ENCODE measurements at places on chromosomes 13 and 19.

- peak; percentile 74 for DNase-seq
Observed at GRCh38 chr19:8366961-8367326, 3.0 kb downstream of the ANGPTL4 start.

DNA sequence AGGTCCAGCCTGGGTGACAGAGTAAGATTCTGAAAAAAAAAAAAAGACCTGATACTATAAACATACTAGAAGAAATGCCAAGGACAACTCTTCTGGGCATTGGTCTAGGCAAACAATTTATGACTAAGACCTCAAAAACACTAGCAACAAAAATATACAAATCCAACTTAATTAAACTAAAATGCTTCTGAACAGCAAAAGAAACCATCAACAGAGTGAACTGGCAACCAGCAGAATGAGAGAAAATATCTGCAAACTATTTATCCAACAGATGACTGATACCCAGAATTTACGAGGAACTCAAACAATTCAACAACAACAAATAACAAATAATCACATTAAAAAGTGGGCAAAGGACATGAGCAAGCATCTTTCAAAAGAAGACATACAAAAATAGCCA lies 26.8 kb upstream of the GPC6 start:
- no peak for DNase-seq

DNA sequence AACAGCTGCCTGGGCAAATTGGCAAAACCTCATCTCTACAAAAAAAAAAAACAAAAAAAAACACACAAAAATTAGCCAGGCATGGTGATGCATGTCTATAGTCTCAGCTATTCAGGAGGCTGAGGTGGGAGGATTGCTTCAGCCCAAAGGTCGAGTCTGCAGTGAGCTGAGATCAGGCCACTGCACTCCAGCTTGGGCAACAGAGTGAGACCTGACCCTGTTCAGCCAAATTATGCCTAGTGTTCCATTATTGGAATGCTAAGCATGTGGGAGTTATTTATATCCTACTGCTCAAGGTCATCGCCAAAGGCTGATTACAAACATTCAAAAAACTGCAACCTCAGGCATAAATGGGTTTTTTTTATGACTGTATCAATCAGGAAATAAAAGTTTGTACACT lies 1251.0 kb upstream of the PCDH9 start:
- DNase-seq = no peak

- no peak for DNase-seq
Observed at GRCh38 chr13:23776698-23777574, 112.3 kb downstream of the MIPEP start.

DNA sequence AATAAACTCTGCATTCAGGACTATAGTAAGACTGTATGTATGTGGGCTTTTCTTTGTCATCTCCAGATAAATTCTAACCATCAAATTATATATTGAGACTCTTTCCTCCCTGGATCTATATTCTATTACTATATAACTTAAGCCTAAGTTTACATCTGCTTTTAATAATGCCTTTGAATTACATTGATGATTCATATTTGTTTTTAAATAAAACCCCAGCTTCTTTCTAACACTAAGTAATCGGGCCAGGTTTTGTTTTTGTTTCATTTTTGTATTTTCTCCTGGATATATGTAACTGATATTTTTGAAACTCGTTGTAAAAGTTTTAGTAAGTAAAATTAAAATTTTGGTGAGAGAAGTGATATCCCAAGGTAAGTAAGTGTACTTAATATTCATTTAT lies 1599.1 kb downstream of the PCDH9 start:
- DNase-seq = no peak

DNA sequence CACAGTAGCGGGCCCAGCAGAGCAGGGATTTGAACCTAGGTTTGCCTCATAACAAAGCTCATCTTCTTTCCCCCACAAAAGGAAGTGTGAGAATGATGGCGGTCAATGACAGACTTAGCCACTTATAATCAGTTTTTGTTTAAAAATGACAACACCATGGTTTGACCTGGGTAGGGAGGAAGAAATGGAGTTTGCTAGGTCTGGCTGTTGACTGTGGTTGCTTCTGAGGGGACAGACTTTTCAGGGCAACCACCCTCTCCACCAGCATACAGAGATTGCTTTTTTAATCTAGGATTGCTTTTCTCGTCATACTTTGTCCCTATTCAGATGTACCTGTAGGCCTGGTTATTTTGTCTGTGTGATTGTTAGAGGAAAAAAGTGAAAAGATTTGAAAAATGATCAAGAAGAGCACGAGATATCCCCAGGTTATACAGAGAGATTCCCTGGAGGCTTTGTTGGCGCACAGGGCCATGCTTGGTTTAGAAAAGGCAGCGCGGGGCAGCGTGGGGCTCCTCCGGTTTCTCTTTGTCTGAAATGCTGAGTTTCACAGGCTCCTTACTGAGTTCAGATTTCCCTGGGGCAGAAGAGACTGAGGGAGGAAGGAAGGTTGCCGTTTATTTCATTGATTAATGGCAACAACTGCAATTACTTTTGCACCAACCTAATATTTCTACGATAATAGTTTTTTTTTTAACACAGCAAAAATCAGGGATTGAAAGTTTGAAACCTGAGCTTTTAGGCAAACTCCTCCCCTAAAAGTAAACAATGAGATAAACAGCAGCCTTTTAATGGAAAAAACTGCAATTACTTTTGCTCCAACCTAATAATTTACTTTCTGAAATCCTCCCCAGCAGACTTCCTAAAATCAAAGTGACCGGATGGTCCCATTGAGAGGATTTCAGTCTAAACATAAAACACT lies 97.0 kb upstream of the RNF113B start:
- DNase-seq = no peak

DNA sequence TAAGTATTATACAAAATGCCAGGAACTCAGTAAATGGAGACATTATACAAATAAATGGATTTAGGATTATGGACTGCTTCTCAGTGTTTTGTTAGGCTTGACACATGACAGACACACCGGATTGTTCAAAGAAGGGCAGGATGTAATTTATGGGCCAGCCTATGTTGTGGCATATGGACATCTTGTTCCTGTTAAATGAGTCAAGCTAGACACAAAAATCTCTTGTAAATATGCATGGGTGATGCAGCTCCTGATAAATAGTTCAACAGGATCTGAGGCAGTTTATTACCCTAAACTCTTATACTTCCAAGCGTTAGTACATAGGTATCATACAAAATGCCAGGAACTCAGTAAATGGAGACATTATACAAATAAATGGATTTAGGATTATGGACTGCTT lies 502.3 kb downstream of the TBC1D4 start:
- DNase-seq = no peak

GRCh38 chr19:32294871-32295438 lies 50.5 kb upstream of the ZNF507 start:
- DNase-seq = no peak

DNA sequence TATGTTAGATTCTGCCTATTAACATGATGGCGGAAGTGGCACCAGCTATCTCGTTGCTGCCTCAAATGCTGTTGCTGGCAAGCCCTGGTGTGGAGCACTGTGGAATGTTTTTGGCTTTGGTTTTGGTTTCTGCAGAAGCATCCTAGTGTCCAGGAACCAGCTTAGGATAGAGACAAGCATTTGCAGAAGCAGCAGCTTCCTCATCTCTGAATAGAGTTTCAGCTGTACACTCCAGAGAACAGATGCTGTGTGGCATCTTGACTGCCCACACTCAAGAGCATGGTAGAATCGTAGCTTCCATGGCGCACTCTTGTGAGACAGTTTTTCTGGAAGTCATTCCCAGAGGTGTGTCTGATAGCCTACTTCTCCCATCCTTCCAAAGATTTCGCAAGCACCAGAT lies 145.3 kb upstream of the RXFP2 start:
- no peak for DNase-seq

GRCh38 chr13:31441800-31442510 lies 242.2 kb downstream of the B3GLCT start:
- peak; percentile 71 for DNase-seq

GRCh38 chr13:89953581-89953980 lies 1393.9 kb upstream of the MIR17HG start:
- no peak for DNase-seq

DNA sequence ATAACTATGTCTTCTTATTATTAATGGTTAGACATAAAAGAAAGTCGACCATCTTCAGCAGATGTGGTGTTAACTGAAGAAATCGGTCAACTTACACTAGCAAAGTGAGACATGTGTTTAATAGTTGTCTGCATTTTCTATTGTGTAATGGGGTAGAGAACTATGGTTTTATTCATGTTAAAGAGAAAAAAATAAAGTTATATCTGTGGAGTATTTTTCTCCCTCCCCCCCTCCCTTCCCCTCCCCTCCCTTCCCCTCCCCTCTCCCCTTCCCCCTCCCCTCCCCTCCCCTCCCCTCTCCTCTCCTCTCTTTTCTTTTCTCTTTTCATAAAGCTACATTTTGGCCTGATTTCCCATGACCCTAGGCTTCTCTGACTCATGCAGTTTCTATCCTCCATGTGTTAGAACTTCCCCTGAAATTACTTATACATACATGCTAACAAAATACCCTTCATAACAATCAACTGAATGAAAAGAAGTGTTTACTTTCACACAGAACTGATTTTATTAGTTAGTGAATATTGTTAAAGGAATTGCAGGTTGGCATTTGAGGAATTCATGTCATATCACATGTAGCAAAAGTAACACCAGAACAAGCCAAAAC lies 1431.0 kb upstream of the ATXN8OS start:
- DNase-seq = no peak

GRCh38 chr13:36436811-36437210 lies 4.5 kb downstream of the CCNA1 start:
- DNase-seq = no peak

DNA sequence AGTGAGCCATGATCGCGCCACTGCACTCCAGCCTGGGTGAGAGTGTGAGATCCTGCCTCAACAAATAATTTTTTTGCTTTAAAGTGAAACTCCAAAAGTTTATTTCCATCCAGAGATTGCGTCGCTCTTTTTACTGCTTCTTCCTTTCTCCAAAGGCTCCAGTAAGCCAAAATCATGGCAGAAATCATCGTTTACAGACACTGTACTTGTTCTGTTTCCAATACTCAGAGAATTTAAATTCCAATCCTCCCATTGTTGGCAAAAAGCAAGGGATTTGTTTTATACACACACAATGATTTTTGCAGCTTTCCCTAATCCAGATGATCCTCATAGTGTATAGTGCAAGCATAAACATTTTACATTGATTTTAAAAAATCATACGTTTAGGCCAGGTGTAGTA lies 15.3 kb downstream of the FBXO27 start:
- no peak for DNase-seq

DNA sequence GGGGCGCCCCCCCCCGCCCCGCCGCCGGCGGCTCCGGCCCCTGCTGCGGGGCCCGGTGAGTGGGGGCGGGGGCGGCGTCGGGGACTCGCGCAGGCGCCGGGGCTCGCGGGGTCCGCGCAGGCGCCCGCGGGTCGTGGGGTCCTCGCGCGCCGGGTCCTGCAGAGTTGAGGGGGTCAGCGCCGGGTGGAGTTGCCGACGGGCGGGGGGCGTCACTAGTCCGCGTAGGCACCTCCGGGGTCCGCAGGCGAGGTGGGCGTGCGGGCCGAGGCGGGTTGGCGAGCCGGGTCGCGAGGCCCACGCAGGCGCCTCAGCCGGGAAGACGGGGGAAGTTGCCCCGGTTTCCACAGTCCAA lies 365 bp downstream of the PPP6R1 start:
- DNase-seq = no peak
